HS-27A (cell line): ENCODE measurements at places on chromosomes 16 and 17.

GRCh38 chr17:39979893-39980350 lies 685 bp upstream of the PSMD3 start:
- no peak for DNase-seq

DNA sequence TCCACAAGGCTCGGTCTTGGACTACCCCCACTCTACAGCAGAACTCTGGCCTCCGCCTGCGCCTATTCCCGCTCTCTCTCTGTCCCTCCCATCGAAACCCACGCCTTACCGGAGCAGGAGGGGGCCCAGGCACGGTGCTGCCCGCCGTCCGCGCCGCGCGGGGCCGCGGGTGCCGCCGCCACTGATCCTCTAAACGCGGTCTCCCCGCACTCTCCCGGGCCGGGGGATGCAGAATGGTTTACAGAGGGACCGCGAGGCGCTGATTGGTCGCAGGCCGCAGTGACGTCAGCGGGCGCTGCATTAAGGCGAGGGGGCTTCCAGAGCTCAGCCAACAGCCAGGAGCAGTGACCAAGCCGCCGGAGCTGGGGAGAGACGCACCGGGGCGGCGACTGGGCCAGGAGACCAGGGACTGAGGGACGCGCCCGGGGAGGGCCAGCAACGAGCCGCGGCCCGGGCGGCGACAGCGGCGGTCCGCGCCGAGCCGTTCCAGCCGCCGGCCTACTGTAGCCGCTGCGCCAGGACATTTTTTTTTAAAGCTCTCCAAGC lies 747 bp upstream of the LHX1 start:
- DNase-seq, result no peak

GRCh38 chr17:40372031-40372430 lies 7.5 kb upstream of the GJD3 start:
- DNase-seq, result no peak

- no peak for DNase-seq
Observed at GRCh38 chr16:84226026-84226425, 13.8 kb downstream of the KCNG4 start.

DNA sequence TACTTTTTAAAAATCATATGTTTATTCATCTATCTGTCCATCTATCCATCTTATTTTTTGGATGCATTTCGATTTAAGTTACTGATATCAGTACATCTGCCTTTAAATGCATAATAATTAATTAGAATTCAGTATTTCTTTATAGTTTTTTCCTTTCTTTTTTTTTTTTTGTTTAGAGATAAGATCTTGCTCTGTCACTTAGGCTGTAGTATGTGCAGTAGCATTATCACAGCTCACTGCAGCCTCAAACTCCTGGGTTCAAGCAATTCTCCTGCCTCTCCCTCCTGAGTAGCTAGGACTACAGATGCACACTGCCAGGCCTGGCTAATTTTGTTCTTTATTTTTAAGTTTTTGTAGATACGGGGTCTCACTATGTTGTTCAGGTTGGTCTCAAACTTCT lies 133.4 kb downstream of the SSH2 start:
- DNase-seq, result no peak

- DNase-seq, result no peak
Observed at GRCh38 chr16:89845417-89845816, 17.1 kb downstream of the SPIRE2 start.

- no peak for DNase-seq
Observed at GRCh38 chr16:2475413-2476344, 752 bp downstream of the TBC1D24 start.

DNA sequence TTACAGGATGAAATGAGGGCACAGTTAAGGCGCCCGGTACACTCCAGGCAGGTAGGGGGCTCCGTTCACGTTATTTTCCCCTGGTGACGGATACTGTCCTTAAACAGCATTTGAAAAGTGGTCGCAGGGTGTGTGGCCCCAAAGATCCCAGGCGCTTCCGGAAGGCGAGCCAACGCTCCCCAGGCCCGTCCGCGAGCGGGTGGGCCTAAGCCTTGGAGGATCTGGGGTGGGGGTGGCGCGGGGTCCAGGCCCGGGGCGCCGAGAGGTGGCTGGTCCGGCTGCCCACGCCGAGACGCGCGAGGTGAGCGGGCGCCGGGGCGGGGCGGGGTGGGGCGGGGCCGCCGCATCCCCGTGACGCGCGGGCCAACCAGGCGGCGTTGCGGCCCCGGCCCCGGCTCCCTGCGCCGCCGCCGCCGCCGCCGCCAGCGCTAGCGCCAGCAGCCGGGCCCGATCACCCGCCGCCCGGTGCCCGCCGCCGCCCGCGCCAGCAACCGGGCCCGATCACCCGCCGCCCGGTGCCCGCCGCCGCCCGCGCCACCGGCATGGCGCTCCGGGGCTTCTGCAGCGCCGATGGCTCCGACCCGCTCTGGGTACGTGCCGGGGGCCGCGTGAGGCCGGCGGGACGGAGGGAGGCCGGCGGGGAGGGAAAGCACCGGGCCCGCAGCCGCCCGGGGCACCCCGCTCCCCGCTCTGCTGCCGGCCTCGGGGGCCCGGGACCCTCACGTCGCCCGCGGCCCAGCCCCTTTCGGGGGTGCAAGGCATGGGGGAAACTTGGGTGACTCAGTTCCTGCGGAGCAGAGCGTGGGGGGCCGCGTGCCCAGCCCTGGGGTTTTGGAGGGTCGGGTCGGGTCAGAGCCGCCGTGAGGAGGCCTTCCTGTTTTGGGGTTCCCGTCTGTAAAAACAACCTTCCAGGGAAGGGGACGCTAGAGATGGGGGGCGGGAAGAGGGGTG lies at the start of gene ABCC1:
Gene ABCC1 (plus strand): TSS at position 407 of the 951 bp plus-strand sequence. CDS start 136 bp downstream, at position 543.
- DNase-seq, result no peak

DNA sequence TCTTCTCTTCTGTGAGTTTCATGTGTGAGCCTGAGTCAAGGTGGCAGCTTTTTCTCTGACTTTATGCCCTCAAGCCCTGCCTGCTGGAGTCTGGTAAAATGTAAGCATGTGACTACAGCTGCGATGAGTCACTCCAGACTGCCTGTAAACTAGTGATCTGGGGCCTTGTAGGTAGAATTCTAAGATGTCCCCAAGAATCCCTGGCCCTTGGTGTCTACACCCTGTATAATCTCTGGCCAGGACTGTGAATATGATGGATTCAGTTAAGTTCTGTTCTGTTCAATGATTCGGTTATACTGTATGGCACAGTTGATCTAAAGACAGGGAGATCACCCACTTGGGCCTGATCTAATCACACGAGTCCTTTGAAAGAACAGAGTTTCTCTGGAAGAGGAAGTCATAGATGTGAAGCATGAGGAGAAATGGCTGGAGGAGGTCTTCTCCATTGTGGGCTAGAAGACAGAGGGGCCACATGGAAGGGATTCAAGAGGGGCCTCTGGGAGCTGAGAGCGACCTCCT lies 29.8 kb downstream of the PRSS54 start:
- DNase-seq, result no peak

DNA sequence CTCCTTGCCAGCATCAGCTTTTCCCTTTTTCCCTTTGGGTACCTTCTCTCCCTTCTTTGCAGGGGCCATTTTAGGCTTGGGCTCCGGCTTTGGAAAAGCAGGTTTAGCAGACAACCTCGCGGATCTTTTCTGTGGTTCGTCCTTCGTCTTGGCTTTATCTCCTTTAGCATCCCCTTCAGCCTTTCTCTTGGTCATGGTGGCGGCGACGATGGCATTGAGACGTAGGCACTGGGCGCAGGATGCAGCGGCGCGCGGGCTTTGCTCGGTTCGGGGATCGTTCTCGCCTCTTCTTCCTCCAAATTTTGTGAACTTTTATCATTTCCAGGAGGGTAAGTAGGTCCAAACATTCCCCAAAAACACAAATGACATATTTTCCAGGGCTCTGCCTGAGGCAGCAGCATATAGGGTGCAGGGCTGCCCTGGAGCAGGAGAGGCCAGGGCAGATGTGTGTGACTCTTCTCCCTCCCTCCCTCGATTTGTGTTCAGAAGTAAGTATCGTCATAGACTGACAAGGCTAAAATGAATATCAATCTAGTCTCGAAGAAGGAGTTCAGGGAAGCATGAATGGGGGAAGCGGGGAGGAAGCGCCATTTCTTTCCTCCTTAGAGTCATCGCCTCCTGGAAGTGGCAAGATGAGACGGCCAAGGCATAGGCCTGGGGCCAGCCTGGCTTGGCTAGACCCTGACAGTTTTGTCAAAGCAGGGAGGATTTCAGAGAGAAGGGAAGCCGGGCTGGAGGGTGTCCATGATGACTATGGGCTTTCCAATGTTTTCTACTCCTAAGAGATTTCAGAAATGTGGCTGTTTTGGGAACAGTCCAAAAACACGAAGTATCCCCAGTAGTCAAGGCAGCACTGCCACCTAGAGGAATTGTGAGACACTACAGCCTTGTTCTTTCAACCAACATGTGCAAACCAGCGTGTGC lies 13.2 kb downstream of the CHCT1 start:
- DNase-seq, result peak; percentile 71

DNA sequence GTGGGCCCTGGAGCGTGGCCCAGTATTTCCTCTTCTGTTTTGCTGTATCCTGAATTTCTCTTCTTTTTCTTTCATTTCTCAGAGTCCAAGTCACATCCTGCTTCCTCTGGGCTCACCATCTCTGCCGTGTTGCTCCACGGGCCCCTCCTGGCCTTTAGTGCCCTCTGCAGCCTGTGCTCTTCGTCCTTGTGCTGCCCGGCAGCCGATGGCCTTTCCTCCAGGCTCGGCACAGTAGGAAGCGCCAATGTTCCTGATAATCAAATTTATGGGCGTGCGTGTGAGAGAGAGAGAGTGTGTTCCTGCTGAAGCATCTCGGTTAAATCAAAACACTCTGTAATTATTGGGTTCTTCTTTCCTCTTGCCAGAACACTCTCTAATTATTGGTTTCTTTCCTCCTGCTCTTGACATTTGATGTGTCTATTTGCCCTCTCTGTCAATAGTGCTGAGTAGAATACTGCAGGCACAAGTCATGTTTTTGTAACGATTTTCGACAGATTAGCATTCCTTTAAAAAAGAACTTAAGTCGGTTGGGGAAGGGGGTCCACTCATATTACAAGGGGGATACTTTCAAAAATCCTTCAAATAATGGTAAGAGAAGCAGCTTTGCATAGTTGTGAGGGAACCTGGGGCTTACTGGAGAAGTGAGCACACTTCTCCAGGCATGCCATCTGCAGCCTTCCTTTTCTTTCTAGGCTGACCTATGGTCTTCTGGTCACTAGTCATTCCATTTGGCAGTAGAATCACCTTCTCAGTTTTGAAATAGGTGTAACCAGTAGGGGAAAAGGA lies 126.6 kb downstream of the RPTOR start:
- no peak for DNase-seq

- no peak for DNase-seq
Observed at GRCh38 chr16:333406-334094, 19.0 kb downstream of the AXIN1 start.

DNA sequence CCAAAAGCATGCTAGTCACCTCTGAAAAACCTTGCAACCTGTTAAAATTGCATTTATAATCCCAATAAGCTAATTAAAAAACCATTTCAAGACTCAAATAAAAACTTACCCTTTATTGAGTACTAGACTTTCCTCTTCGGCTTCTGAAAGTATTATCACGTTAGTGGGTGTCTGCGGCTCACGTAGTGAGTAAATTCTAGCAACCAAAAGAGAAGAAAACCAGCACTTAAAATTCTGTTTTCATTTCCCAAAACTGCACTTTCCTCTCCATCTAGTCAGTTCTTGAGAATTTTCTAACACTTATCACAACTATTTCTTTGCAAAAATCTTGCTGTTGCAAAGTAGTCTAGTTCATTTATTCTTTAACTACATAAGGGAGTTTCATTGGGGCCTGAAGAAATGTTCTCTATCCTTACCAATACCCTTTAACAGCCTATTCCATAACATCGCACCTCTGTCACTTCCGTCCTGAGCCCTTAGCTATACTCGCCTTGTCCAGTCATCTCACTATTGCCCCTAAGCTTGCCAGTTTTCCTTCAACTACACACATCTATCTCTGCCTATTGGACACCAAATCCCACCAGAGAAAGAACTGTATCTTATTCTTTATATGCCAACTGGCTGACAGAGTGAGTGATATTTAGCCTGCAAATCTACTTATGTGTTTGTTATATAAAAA lies 8.7 kb downstream of the NUP88 start:
- no peak for DNase-seq

DNA sequence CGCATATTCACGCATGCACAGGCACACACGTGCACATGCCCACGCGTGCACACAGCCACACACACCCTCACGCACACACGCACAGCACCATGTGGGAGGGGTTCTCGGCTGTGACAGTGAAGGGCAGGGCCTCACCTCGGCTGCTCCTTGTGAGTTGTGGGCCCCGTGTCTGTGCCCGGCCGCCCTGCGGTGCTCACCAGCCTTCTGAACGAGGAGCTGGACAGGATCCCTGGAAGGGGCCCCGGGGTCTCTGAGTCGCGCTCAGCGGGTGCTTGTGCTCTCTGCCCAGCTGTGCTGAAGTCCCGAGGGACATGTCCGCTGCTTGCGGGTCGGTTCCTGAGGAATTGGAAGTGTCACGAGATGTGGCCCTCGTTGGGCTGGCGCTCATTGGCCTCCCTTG lies 16.1 kb downstream of the TSC2 start:
- no peak for DNase-seq

GRCh38 chr17:59167571-59168001 lies 12.0 kb downstream of the PRR11 start:
- DNase-seq, result no peak

GRCh38 chr17:77465358-77466041 lies 324.7 kb downstream of the SEC14L1 start:
- DNase-seq, result no peak

- no peak for DNase-seq
Observed at GRCh38 chr16:69040144-69040909, 65.1 kb upstream of the HAS3 start.

GRCh38 chr17:57587193-57587969 lies 157.7 kb downstream of the CCDC182 start:
- DNase-seq, result no peak

DNA sequence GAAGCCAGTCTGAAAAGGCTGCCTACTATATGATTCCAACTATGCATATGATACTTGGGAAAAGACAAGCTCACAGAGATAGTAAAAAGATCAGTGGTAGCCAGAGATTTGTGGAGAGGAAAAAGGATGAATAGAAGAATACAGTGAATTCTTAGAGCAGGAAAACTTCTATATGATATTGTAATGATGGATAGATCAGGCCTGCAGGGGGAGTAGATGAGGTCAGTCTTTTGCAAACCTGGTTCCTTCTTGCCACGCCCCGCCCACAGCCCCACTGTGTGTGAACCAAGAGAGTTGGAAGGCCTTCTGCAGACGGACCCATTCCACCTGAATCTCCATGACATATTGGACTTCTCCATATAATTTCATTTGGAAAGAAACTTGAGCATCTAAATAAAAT lies 761 bp upstream of the CCL8 start:
- no peak for DNase-seq

GRCh38 chr16:11107780-11108465 lies 148.1 kb downstream of the SOCS1 start:
- DNase-seq, result no peak
